ENCODE measurements at places on chromosomes 7 and 10.
A peak's percentile ranks its signal among the peaks of the same experiment; 100 is the strongest.

DNA sequence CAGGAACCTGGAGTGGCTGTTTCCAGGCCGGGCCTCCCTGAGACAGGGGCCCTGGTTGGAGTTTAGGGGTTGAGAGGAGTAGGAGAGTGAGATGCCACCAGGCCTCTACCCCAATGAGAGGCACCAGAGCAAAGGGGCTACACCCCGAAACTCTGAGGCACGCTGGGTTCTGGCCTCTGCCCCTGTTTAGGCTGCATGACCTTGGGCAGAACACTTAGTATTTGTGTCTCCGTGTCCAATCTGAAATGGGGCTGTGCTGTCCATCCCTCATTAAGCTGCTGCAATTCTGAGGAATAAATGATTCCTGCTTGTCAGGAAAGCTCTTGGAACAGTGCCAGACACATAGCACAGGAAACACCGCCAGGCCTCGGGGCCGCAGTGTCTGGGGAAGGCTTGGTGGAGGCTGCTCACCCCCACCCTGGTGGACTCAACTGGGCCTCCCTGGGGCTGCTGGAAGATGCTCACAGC, 40.5 kb upstream of the SAMD8 start:
- DNase-seq: peak; percentile 8

DNA sequence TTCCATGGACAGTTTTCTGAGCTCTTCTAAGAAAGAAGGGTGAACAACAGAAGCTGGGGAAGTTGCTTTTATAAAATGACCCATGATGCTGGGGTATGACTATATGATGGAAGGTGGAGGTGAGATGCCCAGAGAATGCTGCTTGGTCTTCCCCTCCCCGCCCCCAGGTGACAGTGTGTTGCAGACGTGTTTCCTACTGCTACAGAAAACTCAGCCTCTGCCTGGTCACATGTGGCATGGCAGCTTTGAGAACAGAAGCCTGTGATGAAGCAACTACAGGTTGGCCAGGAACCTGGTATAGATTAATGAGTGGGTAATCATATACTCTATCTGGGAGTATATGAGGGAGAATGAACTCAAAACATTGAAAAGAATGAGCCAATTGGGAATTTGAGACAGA, 67.1 kb downstream of the MTURN start:
- DNase-seq: no peak

- no peak for DNase-seq
These were observed 15.7 kb downstream of the UNCX start for GRCh38 chr7:1248143-1248915.

GRCh38 chr10:72729528-72729927, 37.6 kb downstream of the MCU start:
- DNase-seq: peak; percentile 37

All from fibroblast of skin of back (primary cell).